ENCODE measurements at places on chromosomes 5 and 9.

- no peak for DNase-seq
Measured at GRCh38 chr5:110612794-110613247, 113.7 kb downstream of the TMEM232 start.

DNA sequence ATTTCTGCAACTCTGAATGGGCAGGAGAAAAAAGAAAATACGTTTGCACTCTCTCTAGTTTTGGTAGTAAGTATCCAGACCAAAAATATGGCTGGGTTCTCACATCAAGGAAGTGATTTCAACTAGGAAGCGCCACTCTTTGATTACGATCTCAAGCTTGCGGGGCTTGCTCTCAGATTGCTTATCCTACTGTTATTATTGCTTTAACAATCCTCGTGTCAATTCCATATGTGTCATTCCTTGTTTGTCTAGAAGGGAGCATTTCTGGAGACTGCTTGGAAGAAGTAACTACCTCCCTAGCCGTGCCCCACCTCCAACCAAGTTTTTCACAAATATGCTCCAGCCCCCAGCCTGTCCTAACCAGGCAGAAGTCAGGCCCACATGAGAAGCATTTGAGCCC lies 3.5 kb downstream of the PRUNE2 start:
- DNase-seq: no peak

GRCh38 chr9:105309531-105309931 lies 65.1 kb downstream of the SLC44A1 start:
- DNase-seq: no peak

- DNase-seq: no peak
Measured at GRCh38 chr5:88679638-88680037, 203.3 kb downstream of the MEF2C start.

- DNase-seq: no peak
Measured at GRCh38 chr5:33272288-33272687, 168.5 kb upstream of the TARS1 start.

DNA sequence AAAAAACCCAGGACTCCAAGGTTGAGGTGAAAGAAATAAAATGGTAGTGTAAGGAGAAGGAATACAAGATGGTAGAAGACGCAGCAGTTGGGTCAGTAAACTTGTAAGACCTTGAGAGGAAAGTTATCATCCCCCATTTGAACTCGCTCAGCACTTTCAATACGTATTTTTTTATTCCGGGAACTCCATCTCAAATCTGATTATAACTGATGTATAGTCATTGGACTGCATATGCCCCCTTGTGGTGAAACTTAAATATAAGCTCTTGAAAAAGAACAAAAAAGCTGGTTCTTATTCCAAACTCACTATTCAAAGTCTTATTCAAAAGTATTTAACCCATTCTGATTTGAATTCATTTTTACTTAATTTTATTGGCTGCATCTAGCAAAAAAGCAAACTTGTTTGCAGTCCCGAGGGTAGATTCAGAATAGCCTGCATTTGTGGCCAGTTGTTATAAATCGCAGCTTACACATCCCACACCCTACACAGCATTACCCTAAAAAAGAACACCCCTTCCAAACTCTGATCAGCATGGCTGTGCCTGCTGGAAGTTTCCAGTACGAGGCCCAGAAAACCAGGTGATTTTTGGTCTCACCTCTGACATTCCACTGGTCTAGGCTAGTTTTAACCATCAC lies 118.0 kb downstream of the ESM1 start:
- no peak for DNase-seq

DNA sequence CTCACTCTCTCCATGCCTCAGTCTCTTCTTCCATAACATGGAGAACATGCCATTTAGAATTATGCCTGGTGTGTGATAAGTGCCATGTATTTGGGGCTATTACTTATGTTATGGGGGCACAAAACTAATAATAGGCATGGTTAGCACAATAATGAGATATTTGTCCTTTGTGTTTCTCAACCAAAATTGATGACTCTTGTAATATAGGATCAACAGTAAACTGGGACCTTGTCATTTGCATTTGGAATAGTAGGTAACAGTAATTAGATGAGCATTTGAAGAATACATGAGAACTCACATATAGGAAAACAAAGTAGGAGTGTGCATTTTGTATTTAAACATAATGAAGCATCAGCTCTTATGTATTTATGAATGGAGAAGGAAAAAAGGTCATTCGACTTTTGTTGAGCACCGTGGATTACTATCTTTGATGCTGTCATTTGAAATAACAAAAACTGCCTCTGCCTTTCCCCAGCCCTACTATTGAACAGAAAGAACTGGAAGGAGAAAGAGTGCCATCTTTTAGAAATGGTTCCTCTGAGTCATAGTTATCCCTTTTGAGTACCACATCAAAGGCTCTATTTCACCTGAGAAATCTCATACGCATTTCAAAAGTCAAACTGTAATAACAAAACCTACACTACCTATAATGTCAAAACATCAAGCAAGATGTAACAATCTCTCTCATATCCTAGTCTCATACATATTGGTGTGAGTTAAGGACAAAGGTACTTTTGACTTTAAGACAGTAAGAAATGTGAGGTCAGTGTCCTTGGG lies 655.2 kb downstream of the PDE4D start:
- no peak for DNase-seq
